Placental pericyte (primary cell): ENCODE measurements at places on chromosomes 1 and 21. TPM values are rescaled to one million over a fixed set of nuclear protein-coding genes. Genes with fewer than 3 reads are reported as not detected.

KCNH1 gene
- 1.1 and 4.2 TPM in 2 replicates for total RNA-seq

C1orf226 gene
- 0.29 and 1.5 TPM in 2 replicates for total RNA-seq

ZBTB8A gene
- 5.2 and 8.1 TPM in 2 replicates for total RNA-seq

NEK7 gene
- total RNA-seq, result 132 and 254 TPM in 2 replicates

MPL gene
- 0.86 TPM in 1 of 2 replicates, not detected in the other for total RNA-seq

SPATC1L gene
- 5.3 and 9.2 TPM in 2 replicates for total RNA-seq

ARPC5 gene
- total RNA-seq, result 99.1 and 262 TPM in 2 replicates

SPRR5 gene
- total RNA-seq, result not detected in 2 replicates
